ENCODE measurements at places on chromosomes 1 and 21.

- peak; percentile 21 for DNase-seq
Measured at GRCh38 chr1:110060034-110060661, 10.3 kb downstream of the ALX3 start.

DNA sequence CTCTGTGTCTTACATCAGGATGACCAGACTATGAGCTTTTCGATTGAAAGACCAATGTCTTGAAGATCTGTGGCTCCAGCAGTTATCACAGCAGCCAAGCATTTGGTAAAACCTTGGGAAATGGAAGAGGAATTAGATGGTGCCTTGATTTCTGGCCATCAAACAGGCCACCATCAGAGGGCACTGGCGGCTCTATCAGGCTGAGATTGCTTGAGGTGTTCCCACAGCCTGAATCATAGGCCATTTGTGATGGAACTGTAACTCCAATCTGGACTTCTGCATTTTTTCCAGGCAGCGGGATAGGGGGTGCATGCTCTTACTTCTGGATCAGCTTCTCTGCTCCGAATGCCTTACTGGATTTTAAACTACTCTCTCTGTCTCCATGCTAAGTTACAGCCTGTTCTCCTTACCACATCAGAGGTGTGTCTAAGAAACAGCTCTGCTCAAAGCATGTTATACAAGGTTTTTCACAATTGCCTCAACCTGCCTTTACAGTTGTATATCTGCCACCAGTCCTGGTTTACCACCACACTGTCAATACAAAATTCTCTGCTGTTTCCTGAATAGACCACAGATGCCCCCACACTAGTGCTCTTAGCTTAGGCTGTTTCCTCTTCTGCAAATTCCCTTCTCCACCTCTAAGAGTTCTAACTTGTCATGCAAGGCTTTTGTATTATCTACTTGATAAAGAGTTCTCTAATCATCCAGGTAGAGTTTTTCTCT lies 180.9 kb downstream of the PTGER3 start:
- no peak for DNase-seq

- no peak for DNase-seq
Measured at GRCh38 chr1:16922885-16923431, 1.2 kb downstream of the CROCC start.

- peak; percentile 4 for DNase-seq
Measured at GRCh38 chr1:20423169-20423795, 62.7 kb downstream of the CAMK2N1 start.

DNA sequence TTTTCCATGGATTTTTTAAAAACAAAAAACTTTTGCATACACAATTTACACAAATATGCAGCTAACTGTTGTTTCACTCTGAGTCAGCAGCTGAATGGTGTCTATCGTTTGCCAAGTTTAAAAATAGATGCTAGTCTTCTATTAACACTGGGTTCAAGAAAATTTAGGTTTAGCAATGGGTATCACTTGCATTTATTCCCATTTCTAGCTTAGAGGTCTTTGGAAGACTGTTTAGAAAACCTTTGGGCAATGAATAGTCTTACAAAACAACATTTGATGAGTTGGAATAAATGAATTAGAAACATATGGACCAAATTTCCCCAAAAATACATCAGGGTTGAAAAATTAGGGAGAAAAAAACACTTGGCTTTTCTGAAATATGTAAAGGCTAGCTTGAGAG lies 165.8 kb downstream of the LYPLAL1 start:
- DNase-seq = no peak

GRCh38 chr1:2125350-2126211 lies 69.0 kb downstream of the FAAP20 start:
- no peak for DNase-seq

All from NCI-H1105 treated with DMSO at 0.1 percent for 48 hours (cell line).